DMS53 (cell line): ENCODE measurements at places on chromosomes 16 and 17.

DNA sequence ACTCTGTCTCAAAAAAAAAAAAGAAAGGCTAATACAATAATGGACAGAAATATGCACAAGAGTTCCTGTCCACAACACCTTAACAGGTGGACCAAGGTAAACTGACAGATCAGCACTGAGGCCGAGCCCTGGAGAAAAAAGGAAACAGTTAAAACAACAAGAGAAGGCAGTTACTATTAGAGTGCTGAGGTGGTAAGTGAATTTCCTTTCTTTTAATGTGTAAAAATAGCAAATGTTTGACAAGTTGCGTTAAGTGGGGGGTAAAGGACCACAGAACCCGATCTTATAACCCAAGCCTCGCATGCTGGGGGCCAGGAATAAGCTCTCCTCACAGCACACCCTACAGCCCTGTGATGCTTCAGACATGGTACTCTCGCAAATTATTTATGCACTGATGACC lies 24.8 kb downstream of the TXNDC11 start:
- DNase-seq: no peak

GRCh38 chr16:72807245-72807644 lies 240.7 kb downstream of the ZFHX3 start:
- no peak for DNase-seq

- no peak for DNase-seq
These were observed 5.6 kb downstream of the GLIS2 start for GRCh38 chr16:4321286-4322120.

DNA sequence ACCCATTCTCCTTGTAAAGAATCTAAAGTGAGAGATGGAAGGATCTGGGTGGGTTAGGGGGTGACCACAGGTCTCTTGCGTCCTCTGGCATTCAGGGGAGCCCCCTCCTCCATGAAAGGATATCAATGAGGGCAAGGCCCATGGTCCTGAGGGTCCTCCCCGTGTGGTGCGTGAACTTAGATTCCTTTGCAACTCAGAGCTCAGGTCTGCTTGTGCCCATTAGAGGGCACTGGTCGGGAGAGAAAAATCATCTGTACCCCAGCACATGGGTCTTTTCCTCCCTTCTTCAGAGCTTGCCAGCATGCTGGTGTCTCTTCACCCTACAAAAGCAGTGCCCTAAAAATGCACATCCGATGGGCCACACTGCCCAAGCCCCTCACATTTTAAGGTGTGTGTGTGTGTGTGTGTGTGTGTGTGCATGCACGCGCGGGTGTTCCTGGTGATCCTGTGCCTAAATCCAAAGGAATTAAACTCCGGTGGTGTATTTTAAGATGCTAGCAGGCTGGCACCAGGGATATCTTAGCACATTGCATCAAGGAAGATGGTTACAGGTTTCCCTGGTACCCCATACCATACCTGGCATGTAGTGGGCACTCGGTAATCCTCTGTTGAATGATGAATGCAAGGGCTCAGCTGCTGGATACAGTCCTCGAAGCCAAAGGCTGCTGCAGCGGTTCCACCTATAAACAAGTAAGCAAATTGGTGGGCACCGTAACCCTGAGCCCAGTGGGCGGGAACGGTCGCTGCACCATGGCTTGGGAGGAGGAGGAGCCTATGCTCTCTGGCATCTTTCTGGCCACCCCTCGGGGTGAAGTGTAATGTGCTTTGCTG lies 4.7 kb downstream of the C1QTNF1 start:
- DNase-seq: peak; percentile 15

GRCh38 chr16:1297018-1297696 lies 12.3 kb upstream of the UBE2I start:
- peak; percentile 96 for DNase-seq

DNA sequence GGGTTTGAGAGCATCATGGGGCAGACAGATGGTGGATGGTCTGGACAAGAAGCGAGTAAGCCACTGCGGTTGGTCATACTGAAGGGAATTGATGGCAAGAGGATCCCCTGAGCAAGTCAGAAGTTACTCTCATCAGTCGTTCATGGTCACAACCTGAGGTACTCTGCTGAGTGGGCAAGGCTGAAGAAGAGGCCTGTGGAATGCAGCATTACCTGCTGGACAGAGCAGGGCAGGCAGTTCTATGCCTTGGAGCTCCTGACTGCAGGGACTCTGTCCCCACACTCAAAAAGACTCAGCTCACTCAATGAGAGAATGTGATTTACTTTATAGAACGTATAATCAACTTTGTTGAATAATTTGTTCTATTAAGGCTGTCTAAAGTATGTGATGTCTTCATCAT lies 28.3 kb downstream of the ALDH3A2 start:
- no peak for DNase-seq

DNA sequence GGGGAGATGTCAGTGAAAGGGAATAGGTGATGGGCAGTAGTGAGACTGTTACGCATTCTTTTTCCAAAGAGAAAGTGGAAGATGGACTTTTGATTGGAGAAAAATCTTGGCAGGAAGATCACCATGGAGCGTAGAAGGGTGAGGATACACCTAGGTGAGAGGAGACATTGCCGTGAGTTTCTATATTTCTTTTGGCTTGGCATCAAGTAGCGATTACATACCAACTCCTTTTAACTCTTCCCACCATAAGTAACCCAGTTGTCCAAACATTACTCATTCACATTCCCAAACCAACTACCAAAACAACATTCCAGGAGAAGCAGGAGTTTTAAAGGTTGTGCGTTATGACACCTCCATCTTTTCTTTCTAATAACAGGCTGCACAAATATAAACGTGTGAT lies 10.7 kb upstream of the KRT28 start:
- no peak for DNase-seq

DNA sequence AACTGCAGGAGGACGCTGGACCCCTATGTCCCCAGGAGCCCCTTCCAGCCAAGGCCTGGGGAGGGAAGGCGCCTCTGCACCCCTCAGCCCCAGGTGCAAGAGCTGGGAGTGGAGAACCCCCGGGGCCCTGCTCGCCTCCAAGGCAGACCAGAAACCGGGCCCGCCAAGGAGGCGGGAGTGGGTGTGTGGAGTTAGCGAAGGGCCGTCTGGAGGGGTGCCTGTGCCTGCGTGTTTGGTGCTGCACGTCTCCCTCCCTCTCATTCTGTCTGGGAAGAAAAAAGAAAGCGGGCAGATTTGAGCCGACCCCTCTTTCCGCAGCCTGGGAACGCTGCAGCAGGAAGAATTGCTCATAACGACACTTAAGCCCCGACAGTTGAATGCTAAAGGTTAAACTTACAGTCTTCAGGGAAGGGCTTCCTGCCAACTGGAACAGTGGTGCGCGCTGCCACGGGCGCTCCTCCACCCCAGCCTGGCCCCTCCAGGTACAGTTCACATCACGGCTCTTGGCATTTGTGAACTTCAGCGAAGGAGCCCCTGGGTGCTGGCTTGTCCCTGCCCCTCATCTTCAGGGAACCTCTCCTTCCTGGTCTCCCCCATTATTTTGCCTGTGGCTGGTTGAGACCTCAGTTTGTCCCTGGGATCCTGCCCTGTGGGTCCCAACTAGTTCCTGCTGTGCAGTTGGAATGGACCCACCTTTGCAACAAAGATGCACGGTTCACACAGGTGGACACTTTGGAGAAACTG lies 19.2 kb upstream of the ZFHX3 start:
- DNase-seq: no peak

DNA sequence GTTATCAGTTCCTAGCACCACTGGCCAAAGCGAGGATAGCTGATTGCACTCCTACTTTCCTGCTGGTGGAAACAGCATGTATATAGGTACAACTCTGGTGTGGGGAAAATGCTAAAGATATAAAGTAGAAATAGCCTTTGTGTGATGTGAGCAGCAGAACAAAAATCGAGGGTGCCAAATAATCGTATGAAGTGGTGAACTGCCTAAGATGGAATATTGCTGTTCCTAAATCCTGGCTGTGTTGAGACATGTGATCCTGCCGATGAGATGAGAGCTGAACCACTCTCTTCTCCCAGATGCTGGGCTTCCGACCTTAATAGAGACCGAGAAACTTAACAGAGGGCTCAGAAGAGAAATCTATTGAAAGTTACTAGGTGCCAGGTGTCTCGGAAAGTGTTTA lies 117.8 kb downstream of the WWOX start:
- no peak for DNase-seq

- DNase-seq: no peak
These were observed 14.8 kb downstream of the PSMD3 start for GRCh38 chr17:39995438-39995837.

GRCh38 chr17:4786516-4786915 lies 352 bp upstream of the VMO1 start:
- DNase-seq: no peak

DNA sequence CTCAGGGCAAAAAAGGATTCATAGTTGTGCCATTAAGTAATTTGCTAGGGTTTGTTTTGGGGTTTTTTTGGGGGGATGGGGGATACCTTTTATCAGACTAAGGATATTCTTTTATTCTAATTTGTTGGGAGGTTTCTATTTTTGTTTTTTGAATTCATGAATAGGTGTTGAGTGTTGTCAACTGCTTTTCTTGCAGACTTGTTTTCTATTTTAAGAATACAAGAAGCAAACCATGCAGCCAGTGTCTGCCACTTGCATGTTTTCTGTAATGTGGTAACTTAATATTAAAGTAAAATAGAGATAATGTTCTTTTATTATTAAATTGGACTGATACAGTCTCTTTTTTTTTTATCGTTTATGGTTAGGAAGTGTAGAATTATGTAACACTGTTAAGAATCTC lies 49.5 kb downstream of the NFATC3 start:
- no peak for DNase-seq

DNA sequence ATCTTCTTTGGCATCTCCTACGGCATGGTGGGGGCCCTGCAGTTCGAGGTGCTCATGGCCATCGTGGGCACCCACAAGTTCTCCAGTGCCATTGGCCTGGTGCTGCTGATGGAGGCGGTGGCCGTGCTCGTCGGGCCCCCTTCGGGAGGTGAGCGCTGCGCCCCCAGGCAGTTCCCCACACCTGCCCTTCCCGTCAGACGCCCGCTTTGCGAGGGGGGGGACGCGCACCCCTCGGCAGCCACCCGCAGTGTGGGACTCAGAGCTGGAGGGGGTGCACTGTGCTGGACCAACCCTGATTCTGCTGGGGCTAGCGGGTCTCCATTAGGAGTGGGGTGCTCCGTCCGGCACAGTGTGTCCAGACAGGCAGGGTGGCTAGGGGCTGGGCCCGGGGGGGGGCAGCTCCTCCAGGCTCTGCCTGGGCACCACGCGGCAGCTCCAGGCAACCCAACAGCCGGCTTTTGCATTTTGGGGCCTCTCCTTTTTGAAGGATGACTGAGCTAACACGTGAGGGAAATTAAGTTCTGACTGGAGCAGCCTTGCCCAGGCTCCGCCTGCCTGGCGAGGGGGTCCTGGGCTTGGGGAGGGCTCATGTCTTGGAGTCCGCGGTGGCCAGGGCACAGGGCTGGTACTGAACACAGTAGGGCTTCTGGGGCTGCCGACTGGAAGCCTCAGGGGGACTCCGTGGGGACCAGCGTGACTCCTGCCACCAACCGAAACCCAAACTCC lies 9.1 kb downstream of the SLC16A3 start:
- no peak for DNase-seq

DNA sequence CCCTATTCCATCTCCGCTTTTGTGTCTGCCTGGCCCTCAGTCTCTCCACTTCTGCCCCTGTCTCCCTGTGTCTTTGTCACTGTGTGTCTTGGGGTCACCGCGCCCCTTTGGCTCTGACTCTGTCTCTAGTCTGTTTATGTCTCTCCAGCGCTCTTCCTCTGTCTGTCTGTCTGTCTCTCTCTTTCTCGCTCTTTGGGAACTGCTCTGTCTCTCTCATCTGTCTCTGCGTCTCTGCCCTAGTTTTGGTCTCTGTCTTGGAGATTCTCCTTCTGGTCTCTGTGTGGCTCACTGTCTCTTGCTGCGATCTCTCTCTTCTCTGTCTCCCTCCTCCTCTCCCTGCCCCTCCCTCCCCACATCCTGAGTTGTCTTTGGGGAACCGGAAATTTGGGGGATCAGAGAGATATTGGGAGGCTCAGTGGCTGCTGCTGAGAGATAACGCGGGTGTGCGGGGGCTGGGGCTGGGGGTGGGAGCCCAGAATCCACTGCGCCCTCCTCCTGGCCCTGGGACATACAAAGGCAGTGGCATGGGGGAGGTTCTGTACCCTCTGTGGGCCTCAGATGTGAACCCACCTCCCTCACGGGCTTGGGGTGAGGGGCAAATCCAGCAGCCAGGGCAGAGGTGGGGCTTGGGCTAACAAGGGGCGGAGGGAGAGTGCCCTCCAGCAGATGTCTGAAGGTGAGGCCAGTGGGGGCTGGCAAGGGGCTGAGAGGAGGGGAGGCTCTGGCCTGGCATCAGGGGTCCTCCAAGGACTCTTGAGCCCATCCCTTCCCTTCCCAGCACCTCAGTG lies 24.4 kb downstream of the LAT start:
- DNase-seq: no peak

- no peak for DNase-seq
These were observed 62.4 kb upstream of the SHISA6 start for GRCh38 chr17:11178581-11178980.

DNA sequence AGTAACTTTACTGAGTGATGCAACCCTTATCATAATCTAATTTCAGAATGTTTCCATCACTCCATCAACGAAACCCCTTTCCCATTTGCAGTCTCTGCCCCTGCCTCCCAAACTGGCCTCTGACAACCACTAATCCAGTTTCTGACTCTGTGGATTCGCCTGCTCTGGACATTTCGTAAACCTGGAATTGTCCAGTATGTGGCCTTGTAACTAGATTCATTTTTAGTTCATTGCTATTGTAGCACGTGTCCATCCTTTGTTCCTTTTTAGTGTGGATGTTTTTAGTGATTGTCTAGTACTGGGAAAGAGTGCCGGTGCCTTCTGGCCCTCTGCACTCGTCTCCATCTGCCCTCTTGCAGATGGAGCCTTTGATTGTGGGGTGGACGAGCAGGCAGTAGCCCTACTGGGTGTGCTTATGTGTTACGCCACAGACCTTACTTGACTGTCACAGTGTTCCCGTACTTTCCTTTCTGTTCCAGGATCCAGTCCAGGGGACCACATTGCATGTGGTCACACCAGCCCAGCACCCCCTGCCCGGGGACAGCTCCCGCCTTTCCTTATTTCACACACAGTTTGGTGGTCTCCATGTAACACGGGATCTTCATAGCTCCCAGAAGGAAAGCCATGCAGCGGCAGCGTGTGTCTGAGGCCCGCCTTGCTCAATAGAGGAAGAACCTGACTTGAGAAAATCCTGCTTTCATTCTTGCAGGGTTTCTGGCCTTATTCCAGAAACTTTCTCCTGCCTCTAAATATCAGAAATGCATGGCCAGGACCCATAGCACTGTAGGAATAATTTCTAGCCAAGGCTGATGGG lies 8.8 kb downstream of the KIAA0513 start:
- peak; percentile 77 for DNase-seq

DNA sequence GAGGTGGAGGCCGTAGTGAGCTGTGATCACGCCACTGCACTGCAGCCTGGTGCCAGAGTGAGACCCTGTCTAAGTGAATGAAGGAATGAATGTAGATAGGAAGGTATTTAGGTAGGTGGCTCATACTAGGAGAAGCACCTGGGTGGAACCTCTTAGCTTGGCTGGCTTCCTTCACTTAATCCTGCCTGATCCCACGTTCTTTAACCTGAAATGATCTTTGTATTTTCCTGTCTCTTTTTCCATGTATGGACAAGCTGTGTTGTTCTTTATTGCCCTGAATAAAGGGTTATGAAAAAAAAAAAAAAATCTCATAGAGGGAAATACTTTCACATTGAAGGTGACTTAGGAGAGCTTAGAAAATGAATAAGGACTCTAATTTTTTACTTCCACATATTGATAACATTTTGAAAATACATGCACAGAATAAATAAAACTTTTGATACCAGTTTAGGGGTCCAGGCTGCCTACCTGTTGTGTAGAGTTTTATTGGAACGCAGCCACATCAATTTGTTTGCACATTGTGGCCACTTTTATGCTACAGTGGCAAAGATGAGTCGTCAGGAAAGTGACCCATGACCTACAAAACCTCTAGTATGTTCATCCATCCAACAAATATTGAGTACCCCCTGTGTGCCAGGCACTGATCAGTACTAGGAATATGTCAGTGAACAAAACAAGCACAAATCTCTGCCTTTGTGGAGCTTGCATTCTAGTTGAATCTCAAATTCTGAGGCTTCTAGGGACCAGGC lies 44.6 kb downstream of the VPS35L start:
- DNase-seq: peak; percentile 21
